Stimulated activated CD4-positive, alpha-beta T cell treated with anti-CD3 and anti-CD28 coated beads, TNF-alpha, amount 100 ng/mL, for 4 hours (primary cell): ENCODE measurements at places on chromosomes 6 and 20.

GRCh38 chr6:26249707-26249956 lies 115.4 kb upstream of the BTN3A2 start:
- DNase-seq: no peak

GRCh38 chr20:42646250-42646649 lies 543.5 kb downstream of the PTPRT start:
- no peak for DNase-seq

- no peak for DNase-seq
These were observed 92.8 kb downstream of the FNDC1 start for GRCh38 chr6:159261995-159262394.

DNA sequence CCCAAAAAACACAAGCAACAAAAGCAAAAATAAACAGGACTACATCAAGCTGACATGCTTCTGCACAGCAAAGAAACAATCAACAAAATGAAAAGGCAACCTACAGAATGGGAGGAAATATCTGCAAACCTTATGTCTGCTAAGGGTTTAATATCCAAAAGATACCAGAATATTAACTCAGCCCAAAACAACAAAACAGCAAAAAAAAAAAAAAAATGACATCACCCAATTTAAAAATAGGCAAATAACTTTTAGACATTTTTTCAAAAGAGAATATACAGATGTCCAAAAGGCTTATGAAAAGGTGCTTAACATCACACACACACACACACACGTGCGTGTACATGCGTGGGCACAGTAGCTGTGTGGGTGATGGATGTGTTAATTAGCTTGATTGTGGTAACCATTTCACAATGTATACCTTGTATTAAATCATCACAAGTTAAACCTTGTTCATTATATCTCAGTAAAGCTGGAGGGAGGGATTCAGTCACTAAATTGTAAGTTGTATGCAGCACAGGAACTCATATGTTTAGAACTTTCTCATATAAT lies 52.4 kb downstream of the QKI start:
- no peak for DNase-seq

DNA sequence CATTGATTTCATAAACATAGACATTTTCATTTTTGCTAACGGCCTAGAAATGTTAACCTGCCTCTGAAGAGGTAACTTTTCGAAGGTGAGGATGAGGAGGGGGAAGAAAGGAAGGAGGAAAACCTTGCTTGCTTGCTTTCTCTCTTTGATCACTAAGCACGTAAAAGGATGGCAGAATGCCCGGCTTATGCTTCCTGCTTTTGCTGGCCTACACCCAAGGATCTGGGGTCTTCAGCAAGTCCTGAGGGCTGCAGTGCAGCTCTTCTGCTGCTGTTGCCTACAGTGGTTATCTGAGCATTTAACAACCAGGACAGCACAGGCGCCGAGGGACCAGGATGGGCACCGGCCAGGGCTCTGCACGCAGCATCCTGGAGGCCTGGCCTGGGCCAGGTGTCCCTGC lies 150.8 kb upstream of the TAB2 start:
- DNase-seq: no peak

- DNase-seq: no peak
These were observed 30.5 kb downstream of the SPDEF start for GRCh38 chr6:34525431-34526175.

GRCh38 chr6:44264154-44265006 lies 971 bp downstream of the NFKBIE start:
- no peak for DNase-seq

DNA sequence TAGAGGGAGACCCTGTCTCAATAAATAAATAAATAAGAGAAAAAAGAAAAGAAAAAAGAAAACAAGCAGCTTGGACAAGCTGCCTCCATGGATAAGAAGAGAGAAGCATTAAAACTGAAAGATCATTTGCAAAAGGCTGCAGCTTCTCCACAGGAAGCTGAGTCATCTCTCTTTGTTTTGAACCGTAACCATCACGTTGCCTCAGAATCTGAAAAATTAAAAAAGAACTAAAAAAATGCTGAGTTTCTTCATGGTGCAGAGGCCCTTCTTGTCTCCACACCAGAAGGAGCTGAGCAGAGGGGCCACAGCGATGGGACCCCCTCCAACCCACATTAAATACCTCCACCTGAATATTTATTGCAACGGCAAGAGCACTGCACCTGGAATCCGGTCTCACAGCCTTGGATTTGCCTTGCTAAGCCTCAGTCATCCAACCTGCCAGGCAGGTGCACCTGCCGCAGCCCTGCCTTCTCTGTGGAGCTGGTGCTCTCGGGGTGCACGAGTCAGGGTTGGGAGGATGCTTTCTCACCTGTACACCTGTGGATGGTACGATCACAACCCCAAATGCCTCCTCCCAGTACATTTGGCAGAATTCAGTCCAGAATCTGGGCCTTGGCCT lies 28.1 kb downstream of the TOX2 start:
- DNase-seq: no peak

- no peak for DNase-seq
These were observed 76.8 kb downstream of the SEL1L2 start for GRCh38 chr20:13913572-13913971.

DNA sequence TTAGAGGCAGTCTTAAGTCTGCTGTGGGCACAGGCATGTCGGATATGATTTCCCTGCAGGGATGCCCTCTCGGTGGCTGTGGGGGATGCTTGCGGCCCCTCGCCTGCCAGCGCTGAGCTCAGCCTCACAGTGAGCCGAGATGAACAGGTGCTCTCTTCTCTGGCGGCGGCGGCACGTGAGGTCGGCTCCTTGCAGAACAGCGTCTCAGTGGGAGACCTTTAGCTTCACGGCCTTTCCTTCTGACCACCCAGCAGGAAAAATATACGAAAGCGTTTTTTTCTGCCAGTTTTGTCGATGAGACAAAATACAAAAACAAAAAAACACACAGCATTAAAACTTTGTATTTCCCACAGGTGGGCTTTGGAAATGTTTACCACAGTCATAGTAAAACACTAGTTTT lies 23.6 kb downstream of the FOXA2 start:
- DNase-seq: no peak

DNA sequence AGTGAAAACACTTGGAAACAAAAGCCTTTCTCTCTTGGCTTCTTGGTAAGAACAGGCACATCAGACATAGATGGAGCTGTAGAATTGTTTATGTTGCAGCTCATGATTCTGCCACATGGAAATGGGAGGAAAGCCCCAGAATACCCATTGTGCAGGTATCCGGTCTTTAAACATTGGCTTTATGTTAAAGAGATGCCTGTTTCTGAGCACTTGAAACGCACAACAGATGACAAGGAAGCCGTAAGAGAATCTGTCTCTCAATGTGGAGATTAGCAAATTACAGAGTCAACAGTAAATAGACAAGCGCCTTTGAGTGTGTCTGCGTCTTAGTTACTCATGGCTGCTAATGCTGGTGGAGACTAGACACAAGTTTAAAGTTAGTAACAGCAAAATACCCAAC lies 10.5 kb downstream of the TNFAIP3 start:
- DNase-seq: no peak

DNA sequence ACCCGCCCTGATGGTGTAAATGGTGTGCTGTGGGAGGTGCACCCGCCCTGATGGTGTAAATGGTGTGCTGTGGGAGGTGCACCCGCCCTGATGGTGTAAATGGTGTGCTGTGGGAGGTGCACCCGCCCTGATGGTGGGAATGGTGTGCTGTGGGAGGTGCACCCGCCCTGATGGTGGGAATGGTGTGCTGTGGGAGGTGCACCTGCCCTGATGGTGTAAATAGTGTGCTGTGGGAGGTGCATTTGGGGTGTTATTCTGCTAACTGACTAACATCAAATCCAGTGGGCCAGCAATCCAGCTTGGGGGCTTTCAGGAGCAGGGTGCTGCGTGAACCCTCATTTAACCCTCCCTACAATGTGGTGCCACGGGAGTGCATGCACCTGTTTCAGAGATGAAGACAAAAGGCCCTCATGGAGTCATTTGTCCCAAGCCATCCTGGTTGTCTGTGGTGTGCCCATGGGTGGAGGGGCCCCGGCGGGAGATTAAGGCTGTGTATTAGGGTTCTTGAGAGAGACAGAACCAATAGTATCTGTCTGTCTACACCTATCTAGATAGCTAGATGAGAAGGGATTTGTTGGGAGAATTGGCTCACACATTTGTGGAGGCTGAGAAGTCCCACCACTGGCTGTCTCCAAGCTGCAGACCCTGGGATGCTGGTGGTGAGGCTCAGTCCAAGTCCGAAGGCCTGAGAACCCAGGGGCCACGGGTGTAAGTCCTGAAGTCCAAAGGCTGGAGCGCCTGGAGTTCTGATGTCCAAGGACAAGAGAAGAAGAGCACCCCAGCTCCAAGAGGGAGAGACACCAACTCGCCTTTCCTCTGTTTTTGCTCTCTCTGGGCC lies 39.2 kb downstream of the TMEM242 start:
- no peak for DNase-seq

GRCh38 chr6:52253494-52253893 lies 9.2 kb upstream of the IL17F start:
- DNase-seq: no peak

GRCh38 chr6:33886673-33887144 lies 82.9 kb upstream of the MLN start:
- DNase-seq: no peak

- DNase-seq: no peak
These were observed 517.0 kb downstream of the LMBRD1 start for GRCh38 chr6:69279805-69280204.

DNA sequence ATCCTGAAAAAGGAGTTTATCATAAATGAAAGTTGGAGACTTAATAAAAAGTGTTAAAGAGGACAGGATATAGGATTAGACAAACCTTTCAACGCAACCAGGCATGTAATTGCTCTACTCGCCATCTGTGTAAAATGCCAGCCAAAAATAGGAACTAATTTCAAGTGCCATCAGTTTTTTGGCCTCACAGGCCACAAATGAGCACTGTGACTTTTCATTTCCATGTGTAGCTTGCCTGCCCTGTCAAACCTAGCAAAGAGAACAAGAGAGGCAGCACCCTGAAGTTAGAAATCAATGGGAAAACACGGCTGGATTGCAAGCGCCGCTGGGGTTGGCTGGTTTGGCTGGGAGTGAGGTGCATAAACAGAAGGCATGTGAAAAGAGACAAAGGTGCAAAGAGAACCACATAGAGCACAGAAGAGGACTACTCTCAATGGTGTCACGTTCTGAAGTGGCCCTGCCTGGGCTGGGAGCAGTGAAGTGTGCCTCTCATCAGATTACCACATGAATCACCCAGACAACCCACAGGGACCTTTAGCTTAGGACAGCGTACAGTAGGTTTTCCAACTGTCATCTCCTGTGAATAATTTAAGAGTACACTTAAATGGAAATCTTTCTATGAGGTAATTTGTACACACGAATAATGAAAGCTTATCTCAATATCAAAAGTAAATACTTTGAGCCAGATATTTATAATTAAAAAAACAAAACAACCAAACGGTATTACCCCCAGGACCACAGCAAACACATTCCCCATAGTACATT lies 78.0 kb upstream of the NHSL1 start:
- no peak for DNase-seq

DNA sequence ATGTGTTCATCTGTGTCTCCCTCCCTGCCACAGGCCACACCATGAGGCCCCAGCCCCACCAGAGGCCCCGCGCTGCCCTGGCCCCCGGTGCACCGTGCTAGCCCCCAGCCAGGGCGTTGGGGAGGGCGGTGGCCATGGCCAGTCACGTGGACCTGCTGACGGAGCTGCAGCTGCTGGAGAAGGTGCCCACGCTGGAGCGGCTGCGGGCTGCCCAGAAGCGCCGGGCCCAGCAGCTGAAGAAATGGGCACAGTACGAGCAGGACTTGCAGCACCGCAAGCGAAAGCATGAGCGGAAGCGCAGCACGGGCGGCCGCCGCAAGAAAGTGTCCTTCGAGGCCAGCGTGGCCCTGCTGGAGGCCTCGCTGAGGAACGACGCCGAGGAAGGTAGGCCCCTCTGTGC lies 30.3 kb downstream of the PPP1R16B start:
- no peak for DNase-seq

GRCh38 chr6:14361297-14361696 lies 243.7 kb downstream of the CD83 start:
- no peak for DNase-seq

- no peak for DNase-seq
These were observed 407.8 kb downstream of the SYNE1 start for GRCh38 chr6:152229330-152229729.

GRCh38 chr6:149089510-149089909 lies 228.0 kb upstream of the TAB2 start:
- DNase-seq: no peak
